Natural killer cell treated with Interleukin-12 subunit alpha and Interleukin-12 subunit beta and Interleukin-15 and Interleukin-18, amount 100 ng/mL, for 72 hours (primary cell): ENCODE measurements at places on chromosomes 2 and 18.

DNA sequence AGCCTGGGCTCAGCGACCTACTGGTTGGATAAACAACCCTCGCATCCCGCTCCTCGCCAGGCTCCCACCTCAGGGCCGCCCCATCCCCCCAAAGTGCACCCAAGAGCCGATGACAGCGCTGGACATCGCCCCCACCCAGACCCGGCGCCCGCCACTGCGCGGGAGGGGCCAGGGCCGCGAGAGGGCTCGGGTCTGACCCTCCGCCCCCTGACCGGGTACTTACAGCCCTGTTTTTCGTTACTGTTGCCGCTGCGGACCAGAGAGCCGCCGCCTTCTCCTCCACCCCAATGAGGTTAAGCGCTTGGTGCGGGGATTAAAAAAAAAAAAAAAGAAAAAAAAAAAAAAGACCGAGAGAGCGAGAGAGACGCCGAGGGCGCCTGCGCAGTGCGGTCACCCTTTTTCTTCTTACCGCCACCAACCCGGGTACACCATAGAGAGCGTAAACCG lies at the start of gene CLASP1:
Gene CLASP1, minus strand, starts transcription at position 314 of the 447 bp plus-strand sequence. CDS start 43,567 bp downstream, outside the sequence.
- H3K27ac ChIP-seq, result peak within 1 kb of the TSS; percentile 98
- H3K4me3 ChIP-seq, result peak within 1 kb of the TSS; percentile 96
- H3K36me3 ChIP-seq, result peaks cover 10% of the 10 kb centered on the region
- H3K4me1 ChIP-seq, result peaks cover 54% of the 10 kb centered on the region

- peaks cover 13% of the 10 kb centered on the region for H3K27me3 ChIP-seq
- H3K27ac ChIP-seq, result no peak overlapping the region
- peaks cover 2% of the 10 kb centered on the region for H3K4me1 ChIP-seq
- peak; percentile 20 for DNase-seq
- H3K4me3 ChIP-seq, result no peak overlapping the region
- no peaks in the 10 kb centered on the region for H3K36me3 ChIP-seq
Observed at GRCh38 chr18:78659057-78659456, 320.6 kb upstream of the SALL3 start.

DNA sequence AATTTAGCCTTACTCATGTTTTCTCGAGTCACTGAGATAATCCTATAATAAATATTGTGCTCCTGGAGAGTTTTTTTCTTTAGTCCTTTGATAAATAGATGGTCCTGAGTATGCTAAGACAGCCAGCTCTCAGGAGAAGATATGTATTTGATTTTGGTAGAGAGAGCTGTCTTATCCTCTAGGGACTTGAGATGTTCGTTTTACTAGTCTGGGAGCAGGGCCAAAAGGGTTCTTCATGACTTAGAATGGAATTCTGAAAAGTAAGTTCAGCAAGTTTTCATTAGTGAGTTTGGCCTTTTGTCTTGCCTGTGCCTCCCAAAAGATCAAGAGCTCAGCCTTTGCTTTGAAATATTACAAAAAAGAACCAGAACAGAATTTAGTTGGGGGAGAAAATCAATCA lies 246.7 kb downstream of the BABAM2 start:
- no peaks in the 10 kb centered on the region for H3K27me3 ChIP-seq
- peaks cover 4% of the 10 kb centered on the region for H3K36me3 ChIP-seq
- no peak for DNase-seq

- H3K4me3 ChIP-seq, result no peak overlapping the region
- no peak overlapping the region for H3K27ac ChIP-seq
- DNase-seq, result no peak
- H3K4me1 ChIP-seq, result peaks cover 6% of the 10 kb centered on the region
- H3K36me3 ChIP-seq, result peaks cover 5% of the 10 kb centered on the region
- peaks cover 10% of the 10 kb centered on the region for H3K27me3 ChIP-seq
Observed at GRCh38 chr2:157890969-157891642, 15.0 kb upstream of the ACVR1 start.

GRCh38 chr2:9797681-9798556 lies 45.4 kb upstream of the TAF1B start:
- H3K27me3 ChIP-seq, result no peaks in the 10 kb centered on the region
- H3K36me3 ChIP-seq, result no peaks in the 10 kb centered on the region
- peak; percentile 46 for DNase-seq
- no peak overlapping the region for H3K27ac ChIP-seq
- H3K4me1 ChIP-seq, result peaks cover 23% of the 10 kb centered on the region
- no peak overlapping the region for H3K4me3 ChIP-seq
